Epithelial cell of proximal tubule (primary cell): ENCODE measurements at places on chromosomes 2 and 18. TPM values are rescaled to one million over a fixed set of nuclear protein-coding genes. Genes with fewer than 3 reads are reported as not detected.

DNA sequence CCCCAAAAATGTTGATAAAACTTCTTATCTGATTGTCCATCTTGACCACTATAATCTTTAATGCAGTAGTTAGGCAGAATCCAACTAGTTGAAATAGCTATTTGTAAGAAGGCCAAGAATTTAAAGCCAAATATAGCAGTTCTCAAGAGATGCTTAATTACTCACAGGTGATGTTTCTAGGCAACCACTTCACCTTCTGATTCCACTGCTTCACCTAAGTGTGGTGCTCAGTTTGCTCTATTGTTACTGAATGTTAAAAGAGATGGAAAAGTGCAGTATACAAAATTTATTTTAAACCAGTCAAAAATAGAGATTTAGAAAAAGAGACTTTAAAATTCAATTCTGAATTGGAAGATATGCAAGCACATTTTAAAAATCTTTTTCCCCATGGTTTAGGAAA lies 539.4 kb downstream of the ZNF804A start:
- no peak for DNase-seq

- no peak for DNase-seq
Measured at GRCh38 chr18:75198036-75198435, 10.9 kb downstream of the PTGR3 start.

GRCh38 chr2:231047274-231047922 lies 9.3 kb upstream of the PSMD1 start:
- DNase-seq: no peak

- DNase-seq: no peak
Measured at GRCh38 chr2:31012406-31012805, 125.8 kb downstream of the GALNT14 start.

GRCh38 chr2:181396256-181397123 lies 60.7 kb upstream of the ITGA4 start:
- DNase-seq: no peak

DNA sequence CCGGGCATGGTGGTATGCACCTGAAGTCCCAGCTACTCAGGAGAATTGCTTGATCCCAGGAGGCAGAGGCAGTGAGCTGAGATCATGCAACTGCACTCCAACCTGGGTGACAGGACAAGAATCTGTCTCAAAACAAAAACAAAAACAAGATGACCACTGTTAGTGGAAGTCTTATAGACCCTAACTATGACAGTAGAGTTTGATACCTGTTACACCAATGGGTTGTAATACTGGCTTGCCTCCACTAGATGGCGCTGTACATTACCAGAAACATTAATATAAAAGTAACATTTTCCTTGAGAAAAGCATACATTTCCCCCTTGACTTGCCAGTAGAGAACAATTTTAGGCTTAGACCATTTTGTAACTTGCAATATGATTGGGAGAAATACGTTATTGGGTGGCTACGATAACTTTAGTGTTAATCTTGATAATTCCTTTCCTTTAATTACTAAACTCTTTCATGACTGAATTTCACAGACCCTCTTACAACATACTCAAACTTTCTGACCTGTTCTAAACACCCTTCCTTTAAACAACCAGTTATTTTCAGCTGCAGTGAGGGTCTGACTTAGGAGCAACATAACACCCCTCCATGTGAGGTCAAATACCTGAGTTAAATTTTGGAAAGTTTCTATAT lies 19.5 kb downstream of the SLC25A52 start:
- no peak for DNase-seq

DNA sequence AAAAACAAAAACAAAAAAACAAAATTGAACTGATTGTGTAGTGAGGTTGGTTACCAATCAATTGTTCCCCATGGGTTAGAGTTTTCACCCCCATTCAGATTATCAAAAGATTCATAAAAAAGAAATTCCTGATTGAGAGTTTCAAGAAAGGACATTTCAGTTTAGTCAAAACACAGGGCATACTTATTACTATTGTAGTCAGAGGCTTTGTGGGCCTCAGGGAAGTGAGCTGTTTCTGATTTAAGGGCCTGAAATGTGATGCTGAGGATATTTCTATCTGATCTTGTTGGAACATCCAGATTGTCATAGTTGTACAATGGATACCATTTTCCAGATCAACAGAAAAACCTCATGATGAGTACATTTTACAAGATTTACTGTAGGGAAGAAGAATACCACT lies 368.1 kb upstream of the NETO1 start:
- DNase-seq: no peak

GRCh38 chr2:59301466-59302402 lies 1060.6 kb upstream of the FANCL start:
- peak; percentile 32 for DNase-seq

DNA sequence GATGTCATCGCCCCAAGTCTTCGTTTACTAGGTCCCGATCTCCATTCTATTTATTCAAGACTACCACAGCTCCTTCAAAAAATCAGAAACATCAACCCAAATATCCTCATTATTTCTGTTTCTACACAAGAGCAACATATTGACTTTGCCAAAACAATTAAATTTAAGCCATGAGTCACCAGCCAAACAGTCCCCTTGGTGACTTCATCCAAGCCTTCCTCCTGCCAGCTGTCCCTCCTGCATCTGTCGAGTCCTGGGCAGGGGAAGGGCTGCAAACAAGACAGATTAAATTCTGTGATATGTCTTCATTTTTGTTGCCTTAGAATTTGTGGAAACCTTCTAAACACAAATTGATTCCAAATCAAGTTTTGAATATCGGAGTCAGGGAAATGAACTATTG lies 110.3 kb downstream of the SP3 start:
- no peak for DNase-seq

DNA sequence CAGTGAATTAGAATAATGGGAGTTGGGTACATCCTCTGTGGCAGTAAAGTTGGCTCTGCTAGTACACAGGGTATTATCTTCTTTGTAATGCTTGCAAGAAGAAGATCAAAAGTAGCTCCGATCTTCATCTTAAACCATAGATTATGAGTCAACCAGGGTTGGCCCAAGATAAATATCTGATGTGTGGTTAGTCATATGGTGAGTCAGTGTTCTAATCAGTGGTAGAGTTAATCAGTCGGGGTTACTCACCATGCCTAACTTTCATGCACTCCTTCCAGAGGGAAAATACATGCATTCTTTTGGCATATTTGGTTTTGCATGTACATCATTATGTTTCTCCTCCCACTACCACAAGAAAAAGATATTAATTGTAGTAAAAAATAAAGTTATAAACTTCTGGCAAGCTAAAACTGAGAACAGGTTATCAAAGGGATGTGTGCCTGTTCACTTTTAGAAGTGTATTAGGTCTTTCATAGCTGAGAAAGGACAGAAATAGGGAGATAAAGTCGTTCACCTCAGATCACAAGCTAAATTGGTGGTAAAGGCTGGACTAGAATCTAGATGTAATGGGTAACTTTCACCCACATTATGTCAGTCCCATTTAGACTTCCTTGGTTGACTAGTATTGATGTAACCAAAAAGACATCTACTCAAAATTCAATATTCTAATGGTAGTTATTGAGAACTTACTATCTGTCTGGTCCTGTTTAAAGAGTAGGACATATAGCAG lies 684.4 kb downstream of the IRS1 start:
- peak; percentile 80 for DNase-seq

DNA sequence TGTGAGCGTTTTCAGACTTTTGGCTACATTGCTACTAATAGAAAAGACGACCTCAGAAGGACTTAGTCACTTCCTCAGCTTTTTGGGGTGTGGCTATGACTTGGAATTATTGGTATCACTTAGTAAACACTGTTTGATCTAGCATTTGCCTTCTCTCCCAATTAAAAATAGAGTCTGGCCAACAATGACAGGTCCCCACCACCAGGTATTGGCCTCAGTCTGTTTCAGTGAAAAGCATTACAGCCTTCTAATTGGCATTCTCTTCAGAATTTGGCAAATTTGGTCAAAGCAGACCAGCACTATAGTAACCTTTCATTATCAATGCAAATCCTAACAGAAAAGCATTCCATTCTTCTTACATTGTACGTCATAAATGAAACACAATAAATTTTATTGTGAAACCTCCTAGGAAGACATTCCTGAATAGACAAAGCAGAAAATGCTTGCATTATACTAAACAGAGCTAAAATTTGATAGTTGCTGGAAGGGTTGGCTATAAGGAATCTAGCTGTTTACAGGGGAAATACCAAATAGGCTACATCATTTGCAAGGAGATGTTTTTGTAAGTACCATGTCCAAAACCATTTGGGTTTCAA lies 613.9 kb downstream of the IRS1 start:
- DNase-seq: no peak

- DNase-seq: no peak
Measured at GRCh38 chr2:110903548-110903947, 171.2 kb downstream of the ACOXL start.

DNA sequence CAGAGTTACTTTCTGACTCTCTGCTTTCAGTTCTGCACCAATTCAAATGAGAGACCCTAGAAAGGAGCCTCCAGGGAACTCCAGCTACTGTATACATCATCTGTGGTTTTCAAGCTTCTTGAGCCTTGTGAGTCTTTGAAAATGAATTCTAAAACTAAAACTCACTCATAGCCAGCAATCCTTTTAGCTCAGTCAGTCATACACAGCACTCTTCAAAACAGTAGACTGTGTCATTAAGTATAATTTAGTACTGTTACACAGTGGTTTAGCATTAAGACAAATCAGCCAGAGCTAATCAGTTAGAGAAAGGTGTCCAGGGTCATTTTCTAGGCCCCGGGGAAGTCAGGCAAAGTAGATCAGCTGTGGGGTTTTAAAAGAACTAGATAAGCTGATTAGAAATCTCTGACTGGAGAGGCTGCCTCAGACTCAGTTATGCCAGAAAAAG lies 322.1 kb upstream of the THUMPD2 start:
- no peak for DNase-seq

SEPTIN10 gene
- total RNA-seq: 64.0 and 80.6 TPM in 2 replicates

WDR33 gene
- 12.3 and 21.2 TPM in 2 replicates for total RNA-seq

CFAP65 gene
- total RNA-seq: 1.1 TPM in 1 of 2 replicates, not detected in the other

SERPINB13 gene
- not detected in 2 replicates for total RNA-seq
